ENCODE measurements at places on chromosomes 5 and 9. TPM values are rescaled to one million over a fixed set of nuclear protein-coding genes. Genes with fewer than 3 reads are reported as not detected.
A peak's percentile ranks its signal among the peaks of the same experiment; 100 is the strongest.

PALM2AKAP2 gene
- 16.5 TPM for total RNA-seq

SHOC1 gene
- not detected for total RNA-seq

NUP214 gene
- total RNA-seq = 21.5 TPM

BAAT gene
- 0.06 TPM for total RNA-seq

FREM1 gene
- not detected for total RNA-seq

SLC36A3 gene
- total RNA-seq = not detected

CIZ1 gene
- total RNA-seq = 43.8 TPM

NNT gene
- total RNA-seq = 70.3 TPM

- peak; percentile 82 for DNase-seq
Observed at GRCh38 chr9:22030101-22030598, 21.0 kb upstream of the CDKN2B start.

- DNase-seq = no peak
Observed at GRCh38 chr9:98304381-98304780, 48.9 kb upstream of the TBC1D2 start.

DNA sequence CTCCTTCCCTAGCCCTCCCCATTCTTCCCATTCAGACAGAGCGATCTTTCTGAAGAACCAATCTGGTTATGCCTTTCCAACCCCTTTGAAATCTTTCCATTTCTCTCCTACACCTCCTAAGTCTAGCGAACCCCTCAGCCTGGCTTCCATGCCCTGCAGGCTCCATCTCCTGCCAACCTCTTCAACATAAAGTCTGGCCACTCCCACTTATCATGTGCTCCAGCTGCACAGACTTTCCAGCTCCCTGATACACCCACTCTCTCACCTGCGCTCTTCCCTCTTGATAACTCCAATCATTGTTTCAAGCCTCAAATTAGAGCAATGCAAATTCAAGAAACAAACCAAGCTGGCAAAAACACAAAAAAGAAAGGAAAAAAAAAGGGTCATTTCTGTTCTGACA, 3.8 kb upstream of the ORM1 start:
- DNase-seq = no peak

- DNase-seq = no peak
Observed at GRCh38 chr9:19479874-19480273, 71.1 kb downstream of the ACER2 start.

- no peak for DNase-seq
Observed at GRCh38 chr9:133443982-133444381, 15.8 kb upstream of the CACFD1 start.

DNA sequence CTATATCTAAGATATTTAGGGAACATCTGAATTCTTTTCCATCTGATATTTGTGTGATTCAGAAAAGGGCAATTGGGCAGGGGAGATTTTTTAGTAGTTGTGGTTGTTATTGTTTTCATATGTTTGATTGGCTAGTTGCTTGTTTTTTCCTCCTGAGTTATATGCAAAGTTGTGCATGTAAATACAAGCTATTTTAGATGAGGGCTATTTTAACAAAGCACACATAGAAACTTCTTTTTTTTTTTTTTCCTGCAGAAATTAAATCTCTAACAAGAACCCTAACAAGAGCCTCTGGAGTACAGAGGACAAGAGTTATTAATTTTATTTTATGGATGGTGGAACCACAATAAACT, 559.1 kb downstream of the CETN3 start:
- no peak for DNase-seq

GRCh38 chr9:124562328-124562727, 55.1 kb upstream of the NR5A1 start:
- no peak for DNase-seq

DNA sequence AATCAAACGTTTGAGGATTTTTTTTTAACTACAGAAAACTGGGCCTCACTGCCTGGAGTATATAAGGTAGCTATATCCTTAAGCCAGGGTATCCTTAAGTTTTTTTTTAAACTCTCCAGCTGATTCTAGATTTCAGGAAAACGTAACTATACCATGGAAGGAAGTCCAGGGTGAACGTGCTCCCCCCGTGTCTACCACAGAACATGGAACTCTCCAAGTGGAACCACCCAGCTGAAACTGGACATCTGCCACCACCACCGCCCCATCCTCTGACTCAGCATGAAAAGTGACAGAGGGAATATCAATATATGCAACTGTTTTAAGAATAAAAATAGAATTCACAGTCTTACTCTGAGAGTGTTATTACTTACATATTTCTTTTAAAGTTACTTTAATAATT, 61.3 kb downstream of the DROSHA start:
- DNase-seq = peak; percentile 88

GRCh38 chr9:131609099-131609830, 63.9 kb downstream of the PRRT1B start:
- peak; percentile 63 for DNase-seq

DNA sequence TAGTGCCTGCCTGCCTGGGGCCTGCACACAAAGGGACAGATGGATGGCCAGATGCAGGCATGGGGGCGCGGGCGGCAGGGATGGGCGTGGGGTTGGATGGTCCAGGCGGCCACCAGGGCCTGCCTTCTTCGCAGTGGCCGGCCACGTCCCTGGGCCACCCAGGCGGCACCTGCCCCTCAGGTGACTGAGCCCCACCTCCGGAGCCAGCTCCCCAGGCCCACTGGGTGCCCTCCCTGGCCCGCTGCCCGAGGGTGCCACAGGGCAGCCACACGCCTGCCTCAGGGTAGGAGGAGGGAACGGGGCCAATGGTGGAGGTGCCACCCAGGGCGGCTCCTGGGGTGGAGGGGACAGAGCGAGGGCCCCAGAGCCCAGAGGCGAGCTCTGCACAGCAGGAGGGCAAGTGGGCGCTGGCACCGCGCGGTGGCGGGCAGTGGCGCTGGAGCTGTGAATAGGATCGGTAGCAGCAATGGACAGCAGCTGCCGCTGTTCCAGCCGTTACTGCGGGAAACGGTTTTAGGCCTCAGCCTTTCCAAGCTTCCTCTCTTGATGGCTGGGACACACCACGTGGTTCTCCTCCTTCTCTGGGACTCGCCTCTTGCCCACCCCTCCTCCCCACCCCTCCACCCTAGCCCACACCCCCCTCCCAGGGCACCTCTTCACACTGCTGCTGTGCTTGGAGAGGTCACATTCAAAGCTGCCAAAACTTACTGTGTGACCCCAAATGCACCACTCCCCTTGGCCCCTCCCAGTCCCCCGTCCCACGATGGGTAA, 19.1 kb downstream of the LHX3 start:
- no peak for DNase-seq

- no peak for DNase-seq
Observed at GRCh38 chr9:84394036-84394435, 53.5 kb upstream of the SLC28A3 start.

DNA sequence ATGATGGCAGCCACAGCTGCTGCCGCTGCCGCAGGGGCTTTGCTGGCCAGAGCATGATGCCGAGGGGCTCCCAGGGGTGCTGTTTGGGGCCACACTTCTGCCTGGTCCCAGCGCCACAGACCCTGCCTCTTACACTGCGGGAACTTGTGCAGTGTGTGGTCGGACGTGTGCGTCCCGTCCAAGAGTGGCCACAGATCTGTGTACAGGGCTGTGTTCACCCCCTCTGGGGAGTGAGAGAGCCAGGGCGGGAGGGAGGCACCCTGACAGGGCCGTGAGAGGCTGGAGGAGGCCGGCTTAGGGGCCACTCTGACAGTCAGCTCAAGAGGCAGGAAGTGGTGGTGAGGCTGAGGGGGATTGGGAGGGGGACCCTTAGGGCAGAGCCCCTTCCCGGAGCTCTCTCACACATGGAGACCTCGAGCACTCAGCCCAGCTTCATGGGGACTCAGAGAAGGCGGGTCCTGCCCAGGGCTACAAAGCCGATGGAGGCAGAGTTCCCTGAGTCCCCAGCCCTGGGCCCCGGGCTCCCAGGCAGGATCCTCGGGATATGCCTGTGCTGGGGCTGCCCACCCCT, 13.1 kb upstream of the CARD19 start:
- DNase-seq = no peak

DNA sequence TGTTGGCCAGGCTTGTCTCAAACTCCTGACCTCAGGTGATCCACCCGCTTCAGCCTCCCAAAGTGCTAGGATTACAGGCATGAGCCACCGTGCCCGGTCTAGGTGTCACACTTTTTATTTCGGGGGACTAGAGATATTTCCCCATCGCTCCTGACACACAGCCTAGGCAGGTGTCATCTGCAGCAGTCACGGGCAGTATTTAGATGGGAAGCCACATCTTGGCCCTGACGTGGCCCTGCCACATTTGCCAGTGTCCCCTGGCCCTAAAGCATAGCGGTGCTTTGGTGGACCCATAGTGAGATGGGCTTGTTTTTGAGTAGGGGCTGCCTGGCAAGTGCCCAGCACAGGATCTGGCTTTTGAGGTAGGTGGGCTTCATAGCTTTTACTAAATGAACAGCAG, 45.0 kb upstream of the LRRTM2 start:
- DNase-seq = no peak

DNA sequence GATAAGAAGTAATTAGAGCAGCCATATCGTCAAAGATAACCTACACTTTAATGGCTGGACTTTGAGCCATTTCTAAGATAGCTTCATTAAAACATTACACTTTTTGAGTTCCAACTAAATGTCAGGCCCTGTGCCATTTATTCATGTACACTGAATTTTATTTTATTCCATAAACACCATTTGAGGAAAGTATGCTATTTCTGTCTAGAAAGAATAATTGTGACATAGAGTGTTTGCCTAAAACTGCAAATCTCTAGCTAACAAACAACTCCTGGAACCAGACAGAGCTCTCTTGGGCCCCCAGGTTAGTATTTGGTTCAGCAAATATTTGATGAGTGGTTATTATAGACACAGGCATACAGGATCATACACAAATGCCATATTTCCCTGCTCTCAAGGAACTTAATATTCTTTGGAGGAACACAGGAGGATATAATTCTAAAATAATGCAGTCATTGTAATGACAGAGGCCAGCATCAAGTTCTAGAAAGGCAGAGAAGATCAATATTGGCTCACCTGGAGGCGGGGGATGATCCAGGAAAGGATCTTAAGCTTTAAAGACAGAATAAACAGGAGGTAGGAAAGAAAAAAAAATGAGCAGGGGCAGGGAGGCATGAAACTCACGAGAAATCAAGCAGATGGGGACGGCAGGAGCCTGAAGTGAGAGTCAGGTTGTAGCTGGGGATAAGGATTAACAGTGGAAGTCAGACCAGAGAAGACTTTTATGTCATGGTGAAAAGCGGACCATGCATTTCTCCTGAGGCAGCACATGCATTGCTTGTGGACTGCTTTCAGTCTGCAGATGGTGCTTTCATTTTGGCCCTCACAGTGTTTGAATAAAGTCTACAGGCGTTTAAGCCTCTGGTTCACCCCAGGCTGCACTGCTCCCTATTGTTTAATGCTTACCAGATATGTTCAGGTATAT, 127.7 kb downstream of the GCNT1 start:
- DNase-seq = no peak

GRCh38 chr5:20497356-20497755, 509.4 kb upstream of the CDH18 start:
- no peak for DNase-seq

GRCh38 chr5:142872795-142873194, 102.6 kb downstream of the ARHGAP26 start:
- DNase-seq = peak; percentile 42

DNA sequence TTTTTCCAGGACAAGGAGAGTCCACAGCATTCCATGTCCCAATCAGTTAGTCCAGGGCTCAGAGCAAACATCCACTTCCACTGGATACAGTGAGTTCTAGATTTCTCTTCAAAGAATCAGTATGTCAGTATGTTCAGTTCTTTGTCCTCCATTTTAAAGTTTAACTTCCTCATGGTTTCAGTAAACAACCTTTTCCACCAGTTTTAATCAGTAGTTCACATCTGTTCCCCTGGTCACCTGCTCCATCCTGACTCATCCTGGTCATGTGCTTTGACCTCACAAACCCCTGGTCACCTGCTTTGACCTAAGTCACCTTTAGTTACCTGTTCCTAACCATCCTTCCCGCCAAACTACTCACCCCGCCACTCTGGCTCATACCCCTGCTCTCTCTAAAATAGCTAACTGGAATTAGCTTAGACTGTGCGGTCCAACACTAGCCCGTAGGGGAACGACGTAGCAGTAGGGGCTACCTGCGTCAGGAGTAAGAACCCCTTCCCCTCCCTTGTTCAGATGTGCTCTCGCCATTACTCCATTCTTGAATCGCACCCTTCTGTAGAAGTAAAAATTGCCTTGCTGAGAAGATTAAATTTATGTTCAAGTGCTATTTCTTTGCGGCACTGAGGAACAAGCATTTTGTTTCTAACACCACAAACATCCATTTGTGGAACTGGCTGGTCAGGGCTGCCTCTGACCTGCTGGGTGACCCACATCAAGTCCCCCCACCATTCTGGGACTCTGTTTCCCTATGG, 5.5 kb downstream of the ENG start:
- no peak for DNase-seq

DNA sequence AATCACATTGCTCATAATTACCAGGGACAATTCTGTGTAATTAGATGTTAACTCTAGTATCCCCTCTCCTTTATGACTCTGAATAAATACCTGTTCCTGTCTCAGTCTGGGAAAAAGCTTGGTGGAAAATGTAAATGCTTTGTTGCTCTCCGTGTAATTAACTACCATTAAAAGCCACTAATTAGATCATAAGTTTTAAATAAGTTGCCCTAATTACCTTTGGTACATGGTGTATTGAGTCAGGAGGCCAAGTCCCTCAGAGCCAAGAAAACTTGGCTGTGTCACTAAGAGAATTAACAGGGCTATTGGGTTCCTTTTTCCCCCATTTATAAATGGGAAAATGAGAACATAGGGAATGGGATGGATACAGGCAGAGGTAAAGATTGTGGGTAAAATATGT, 617.6 kb downstream of the TLR4 start:
- DNase-seq = no peak

DNA sequence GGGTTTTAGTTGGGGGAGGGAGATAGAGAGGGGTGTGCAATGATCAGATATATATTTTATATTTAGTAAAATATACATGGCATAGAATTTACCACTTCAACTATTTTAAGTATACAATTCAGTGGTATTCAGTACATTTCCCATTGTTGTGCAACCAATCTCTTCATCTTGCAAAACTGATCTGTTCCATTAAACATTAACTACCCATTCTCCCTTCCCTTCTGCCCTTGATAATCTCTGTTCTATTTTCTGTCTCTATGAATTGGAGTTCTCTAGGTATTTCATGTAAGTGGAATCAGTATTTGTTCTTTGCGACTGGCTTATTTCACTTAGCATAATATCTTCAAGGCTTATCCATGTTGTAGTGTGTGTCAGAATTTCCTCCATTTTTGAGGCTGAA, 38.6 kb downstream of the TGFBI start:
- DNase-seq = no peak

GRCh38 chr5:176660530-176660859, 13.2 kb downstream of the TSPAN17 start:
- no peak for DNase-seq

DNA sequence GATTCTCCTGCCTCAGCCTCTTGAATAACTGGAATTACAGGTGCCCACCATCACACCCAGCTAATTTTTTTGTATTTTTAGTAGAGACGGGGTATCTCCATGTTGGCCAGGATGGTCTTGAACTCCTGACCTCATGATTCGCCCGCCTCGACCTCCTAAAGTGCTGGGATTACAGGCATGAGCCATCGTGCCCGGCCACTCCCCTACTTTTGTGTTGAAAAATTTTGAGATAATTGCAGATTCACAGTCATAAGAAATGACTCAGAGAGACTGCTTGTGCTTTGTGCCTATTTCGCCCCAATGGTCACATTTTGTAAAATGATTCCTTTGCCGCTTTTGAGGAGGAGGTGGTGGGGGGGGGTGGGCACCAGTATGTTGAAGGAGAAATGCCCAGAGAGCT, 48.1 kb upstream of the SH3PXD2B start:
- DNase-seq = no peak

GRCh38 chr5:67815455-67816391, 399.8 kb upstream of the PIK3R1 start:
- DNase-seq = no peak

Data from LHCN-M2 (cell line).